ENCODE measurements at places on chromosomes 2 and 18.

GRCh38 chr2:215437614-215438013 lies 1.7 kb upstream of the FN1 start:
- no peak for DNase-seq

DNA sequence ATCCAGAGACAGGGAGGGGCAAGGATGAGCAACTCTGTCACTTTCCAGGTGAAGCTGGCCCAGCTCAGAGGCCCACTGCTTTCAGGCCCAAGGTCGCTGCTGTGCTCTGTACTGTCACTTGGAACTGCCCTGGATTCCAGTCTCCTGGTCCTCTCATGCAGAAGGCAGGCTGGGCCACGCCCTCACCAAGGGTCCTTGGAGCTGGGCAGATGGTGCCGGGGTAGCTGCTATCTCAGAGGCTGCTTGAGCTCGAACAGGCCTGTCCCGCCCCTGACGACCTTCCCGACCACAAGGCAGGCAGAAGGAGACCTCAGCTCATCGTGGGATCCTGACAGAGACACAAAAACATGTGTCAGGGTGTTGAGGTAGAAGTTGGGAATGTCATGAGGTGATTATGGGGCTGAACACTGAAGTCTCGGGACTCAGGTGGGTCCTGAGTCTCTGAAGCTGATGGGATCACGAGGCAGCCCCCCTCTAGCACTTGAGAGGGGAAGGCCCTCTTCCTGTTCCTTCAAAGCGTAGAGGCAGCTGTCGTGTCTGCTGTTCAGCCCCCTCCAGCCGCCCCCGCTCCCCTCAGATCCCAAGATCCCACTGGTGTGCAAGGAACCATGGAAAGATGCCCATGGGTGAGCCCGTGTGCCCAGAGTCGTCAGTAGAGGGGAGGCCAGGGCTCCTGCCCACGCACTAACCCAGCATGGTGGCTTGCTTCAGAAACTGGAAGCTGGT lies 78.3 kb downstream of the POLR1A start:
- no peak for DNase-seq

- no peak for DNase-seq
Measured at GRCh38 chr2:113263546-113263945, 15.2 kb downstream of the PAX8 start.

- no peak for DNase-seq
Measured at GRCh38 chr2:65604246-65604645, 171.8 kb upstream of the SPRED2 start.

GRCh38 chr2:191643429-191643828 lies 34.5 kb upstream of the NABP1 start:
- DNase-seq = no peak

DNA sequence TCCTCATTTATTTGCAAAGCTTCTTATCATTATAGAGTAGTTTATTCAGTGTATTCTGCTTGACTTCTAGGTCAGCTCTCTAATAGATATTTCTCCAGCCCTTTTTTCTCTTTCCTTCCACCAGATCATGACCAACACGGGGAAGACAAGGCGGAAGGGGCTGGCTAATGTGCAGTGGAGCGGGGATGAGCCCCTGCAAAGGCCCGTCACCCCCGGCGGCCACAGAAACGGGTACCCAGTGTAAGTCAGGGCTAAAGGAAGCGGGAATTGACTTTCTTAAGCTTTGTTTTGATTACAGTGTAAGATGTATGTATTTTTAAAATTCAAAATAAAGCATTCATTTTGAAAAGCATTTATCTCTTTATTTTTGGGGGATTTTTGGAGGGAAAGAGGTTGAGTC lies 50.7 kb upstream of the B3GNT7 start:
- no peak for DNase-seq

DNA sequence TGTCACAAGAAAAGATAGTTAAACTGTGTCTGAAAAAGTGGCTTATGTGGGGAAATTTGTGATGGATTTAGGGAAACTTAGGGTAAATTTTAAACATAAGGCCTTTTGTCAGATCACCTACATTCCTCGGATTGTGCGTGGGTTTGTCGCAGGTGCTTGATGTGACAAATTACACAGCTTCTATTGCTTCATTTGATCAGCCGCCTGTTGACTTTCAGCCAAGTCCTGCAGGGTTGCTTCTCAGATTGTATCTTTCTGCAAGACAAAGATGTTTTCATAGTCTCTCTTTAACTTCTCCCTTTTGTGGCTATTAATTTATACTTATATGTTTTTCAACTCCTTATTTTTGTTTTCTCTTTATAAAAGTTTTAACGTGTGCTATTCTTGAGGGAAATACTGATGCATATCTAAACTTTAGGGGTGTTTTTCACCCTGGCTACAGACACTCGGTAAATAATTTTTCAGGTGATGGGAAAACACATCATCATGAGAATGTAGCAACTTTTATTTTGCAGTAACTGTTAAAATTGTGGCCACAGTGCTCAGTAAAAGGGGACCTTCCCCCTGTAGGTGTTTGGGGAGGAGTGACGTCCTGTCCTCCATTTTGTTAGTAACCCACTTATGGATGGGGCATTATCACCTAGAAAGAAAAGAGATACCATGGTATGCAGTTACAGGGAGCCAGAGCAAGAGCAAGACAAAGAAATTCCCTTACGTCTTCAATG lies 31.4 kb downstream of the GALM start:
- DNase-seq = peak; percentile 50

GRCh38 chr2:103130857-103131256 lies 369.0 kb downstream of the TMEM182 start:
- DNase-seq = no peak

DNA sequence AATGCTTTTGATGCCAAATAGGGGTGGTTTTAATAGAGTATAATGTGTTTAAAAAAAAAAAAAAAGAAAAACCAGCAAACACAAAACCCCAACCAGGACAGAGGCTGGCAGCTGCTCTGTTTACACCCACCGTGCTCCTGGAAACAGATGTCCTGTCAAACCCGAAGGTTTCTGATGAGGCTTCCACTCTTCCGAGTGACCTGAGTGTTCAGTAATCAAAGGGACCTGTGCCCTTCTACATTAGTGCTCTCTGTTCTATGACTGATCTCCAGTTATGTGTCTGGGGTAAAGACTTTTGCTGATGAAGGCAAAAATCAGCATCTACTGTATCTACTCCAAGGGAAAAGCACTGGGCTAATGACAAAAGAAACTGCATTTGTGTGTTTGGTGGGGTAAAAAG lies 3.5 kb upstream of the KLHL29 start:
- no peak for DNase-seq

DNA sequence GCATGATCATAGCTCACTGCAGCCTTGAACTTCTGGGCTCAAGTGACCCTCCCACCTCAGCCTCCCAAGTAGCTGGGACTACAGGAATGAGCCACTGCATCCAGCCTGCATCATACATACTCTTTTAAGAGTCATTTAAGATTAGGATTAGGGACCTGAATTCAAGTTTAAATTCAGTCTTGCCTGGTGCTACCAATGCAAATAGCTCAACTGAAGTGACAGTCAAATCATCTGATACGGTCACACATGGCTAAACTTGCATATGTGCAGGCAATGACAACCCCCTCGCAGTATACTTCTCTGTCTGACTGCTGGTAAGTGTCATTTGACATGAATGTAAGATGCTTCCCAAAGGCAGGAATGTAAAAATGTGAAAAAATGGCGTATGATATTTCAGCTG lies 31.8 kb upstream of the TMEM131 start:
- no peak for DNase-seq

- DNase-seq = no peak
Measured at GRCh38 chr2:262117-262516, 1.7 kb downstream of the SH3YL1 start.

DNA sequence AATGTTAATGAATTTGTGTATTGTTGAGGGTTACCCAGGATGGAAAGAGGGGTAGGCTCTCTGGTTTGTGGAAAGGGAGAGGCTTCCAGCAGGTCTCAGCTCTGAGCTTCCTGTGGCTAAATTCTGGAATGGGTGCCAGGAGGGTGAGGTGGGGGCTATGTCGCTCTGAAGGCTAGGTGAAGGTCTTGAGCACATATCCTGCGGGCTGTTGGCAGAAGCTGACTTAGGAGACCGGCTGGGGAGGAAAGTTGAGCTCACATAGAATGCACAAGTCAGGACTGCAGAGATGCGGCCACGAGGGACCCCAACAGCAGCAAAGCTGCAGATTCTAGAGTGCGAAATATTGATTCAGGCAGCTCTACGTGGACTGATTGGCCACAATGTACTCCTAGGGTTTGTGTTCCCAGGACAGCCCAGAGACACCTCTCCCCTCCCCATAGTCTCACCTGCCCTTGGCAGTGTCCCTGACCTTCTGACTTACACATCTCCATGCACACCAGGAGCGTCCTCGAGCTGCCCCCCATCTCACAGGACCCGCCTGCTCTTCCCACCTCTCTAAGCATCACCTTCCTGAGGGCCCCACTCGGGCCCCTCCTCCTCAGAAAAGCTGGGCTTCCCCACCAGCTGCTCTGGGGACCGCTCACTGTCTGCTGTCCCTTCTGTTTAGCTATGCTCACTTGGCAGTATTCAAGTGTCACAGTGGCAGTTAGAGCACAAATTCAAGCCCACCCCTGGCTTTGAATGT lies 72.6 kb downstream of the ALK start:
- no peak for DNase-seq

DNA sequence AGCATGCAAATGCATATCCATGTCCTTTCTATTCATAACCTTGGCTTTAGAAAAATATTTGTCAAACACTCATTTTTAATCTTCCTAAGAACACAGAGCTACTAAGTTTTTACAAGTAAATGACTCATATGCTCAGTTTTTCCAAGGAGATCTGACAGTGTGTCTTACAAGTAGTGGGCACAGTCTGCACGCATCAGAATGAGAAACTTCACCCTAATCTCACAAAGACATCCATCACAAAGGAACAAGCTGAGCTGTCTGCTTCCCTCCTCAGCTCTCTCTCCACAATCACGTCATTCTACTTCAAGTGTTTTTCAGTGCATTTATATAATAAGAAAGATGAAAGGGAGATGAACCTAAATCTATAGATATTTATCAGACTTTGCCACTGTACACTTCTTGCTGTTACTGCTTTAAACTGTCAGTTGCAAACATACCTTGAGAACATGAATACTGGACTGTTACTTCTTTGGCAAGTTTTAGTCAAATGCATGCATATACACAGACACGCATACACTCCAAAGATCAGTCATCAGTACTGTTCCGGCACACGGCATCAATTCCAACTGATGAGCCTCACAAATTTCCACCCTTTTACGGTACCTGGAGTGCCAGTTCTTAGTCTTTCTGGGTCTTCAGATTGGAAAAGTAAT lies 75.7 kb downstream of the RBMS1 start:
- DNase-seq = no peak

DNA sequence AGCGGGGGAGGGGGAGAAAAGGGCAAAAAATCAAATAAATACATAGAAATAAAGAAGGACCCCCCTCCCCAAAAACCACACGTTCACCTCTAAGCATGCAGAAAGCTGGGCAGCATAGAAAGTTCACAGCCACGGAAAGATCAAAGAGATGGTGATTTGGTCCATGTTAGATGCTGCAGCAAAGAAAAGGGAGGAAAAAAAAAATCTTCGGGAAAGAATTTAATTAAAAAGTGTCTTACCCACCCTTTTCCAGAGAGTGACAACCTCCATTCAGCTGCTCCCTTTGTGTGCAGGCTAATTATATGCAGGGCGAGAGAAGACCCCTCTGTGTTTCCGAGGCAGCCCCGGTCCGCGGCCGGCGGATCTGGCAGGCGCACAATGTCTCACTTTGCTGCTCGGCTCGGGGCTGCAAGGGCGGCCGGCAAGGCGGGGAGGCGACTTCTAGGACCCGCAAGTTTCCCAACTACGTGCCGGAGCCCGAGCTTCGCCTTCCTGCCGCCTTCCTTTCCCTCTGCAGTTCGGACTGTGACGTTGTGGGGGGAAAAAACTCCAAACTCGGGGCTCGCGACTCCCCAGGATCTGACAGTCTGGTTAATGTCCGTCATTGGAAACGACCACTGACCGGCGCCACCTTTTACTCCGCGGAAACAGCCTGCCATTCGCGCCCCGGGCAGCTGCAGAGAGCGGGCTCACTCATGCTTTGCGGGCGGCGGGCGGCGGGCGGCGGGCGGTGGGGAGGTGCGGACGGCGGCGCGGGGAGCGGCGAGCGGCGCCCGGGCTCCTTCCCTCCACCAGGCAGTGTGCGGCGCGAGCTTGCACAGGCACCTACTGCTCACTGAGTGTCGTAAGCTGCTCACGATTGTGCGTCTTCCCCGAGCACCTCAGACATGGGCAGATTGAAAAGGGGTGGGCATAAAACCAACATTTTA lies at the start of gene LRRTM1:
LRRTM1 (minus strand) TSS at position 844 of the 929 bp plus-strand sequence. CDS start 933 bp downstream, outside the sequence.
- DNase-seq = no peak

DNA sequence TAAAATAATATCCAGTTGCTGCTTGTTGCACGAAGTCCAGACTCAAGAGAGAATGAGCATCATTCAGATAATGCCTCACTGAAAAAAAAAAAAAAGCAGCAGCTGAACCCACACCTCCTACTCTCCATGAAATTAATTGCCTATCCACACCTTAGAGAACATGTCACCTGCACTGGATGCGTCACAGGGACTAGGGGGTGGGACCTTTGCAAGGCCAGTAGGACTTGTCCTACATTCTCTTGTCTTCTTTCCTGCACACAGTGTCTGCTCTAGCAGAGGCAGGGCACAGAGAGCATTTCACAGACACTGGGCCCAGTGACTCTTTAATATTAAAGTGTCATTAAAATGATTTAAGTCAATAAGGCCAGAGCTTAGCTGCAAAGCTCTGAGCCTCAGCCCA lies at the start of gene ABCA12:
ABCA12 (minus strand) TSS at position 148 of the 400 bp plus-strand sequence. CDS start 418 bp downstream, outside the sequence.
- DNase-seq = no peak

GRCh38 chr2:170026361-170026760 lies 151.6 kb upstream of the MYO3B start:
- DNase-seq = no peak

GRCh38 chr2:217667512-217667911 lies 335.3 kb downstream of the TNS1 start:
- DNase-seq = no peak

DNA sequence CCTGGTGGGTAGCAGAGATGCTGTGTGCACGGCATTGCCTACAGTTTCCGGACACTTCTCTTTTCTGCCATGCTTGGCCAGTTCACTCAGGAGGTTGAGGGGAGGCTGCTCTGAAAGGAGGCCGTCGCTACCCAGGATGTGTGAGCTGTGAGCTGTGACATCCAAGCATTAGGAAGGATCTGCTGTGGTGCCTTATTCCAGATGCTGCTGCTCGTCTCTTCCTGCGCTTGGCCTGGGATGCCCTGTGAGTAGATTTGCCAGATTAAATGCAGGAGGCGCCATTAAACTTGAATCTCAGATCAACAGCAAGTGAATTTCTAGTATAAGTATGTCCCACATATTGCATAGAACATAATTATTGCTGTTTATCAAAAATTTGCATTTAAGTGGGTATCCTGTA lies 124.2 kb upstream of the SIX3 start:
- no peak for DNase-seq

DNA sequence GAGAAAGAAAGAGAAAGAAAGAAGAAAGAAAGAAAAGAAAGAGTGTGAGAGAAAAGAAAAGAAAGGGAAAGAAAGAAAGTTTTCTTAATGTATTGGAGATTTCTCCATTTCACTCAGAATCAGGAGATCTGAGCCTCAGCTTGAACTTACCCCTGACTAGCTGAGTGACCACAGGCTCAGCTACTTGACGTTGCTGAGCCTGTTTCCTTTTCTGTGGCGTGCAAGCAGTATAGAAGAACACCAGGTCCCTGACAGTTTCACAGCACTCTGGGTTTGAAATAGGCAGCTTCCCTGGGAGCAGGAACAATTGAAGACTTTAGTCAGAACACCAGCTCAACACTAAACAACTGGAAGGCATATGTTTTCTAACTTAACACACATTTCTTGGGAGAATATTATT lies 44.7 kb downstream of the MARCO start:
- no peak for DNase-seq

Measured in T-helper 1 cell (primary cell).